ENCODE measurements at places on chromosomes 7 and 10.

DNA sequence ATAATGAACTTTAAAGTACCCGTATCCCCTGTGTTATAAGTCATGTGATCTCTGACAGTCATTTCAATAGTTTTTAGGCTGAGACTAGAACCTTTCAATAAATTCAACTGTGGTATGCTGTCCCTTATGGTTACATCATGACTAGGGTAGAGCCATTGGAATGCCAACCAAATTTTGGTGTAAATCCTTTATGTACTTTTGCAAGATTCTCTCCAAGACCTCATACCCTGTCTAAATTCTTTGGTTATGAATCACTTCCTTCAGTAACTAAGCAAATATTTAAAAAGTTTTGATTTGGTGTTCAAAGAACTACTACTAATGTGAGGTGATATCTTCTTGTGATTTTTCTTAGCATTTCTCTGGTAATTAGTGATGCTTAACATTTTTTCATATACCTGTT, 20.8 kb upstream of the OR6B1 start:
- DNase-seq = no peak

DNA sequence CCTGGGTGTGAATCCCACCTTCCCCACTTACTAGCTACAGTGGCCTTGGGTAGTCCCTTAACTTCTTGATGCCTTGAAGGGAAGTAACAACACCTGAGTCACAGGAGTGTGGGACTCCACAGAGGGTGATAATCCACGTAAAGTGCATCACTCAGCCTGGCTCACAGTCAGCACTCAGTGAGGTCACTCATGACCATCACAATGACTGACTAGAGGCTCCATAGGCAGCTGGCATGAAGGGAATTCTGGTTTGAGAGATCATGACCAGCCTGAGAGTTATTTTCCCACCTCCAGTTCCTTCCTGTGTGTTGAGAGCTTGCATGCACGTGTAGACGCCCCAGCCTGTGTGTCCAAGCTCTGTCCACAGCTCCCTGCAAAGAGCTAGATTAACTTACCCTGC, 34.8 kb downstream of the NEUROG3 start:
- no peak for DNase-seq

DNA sequence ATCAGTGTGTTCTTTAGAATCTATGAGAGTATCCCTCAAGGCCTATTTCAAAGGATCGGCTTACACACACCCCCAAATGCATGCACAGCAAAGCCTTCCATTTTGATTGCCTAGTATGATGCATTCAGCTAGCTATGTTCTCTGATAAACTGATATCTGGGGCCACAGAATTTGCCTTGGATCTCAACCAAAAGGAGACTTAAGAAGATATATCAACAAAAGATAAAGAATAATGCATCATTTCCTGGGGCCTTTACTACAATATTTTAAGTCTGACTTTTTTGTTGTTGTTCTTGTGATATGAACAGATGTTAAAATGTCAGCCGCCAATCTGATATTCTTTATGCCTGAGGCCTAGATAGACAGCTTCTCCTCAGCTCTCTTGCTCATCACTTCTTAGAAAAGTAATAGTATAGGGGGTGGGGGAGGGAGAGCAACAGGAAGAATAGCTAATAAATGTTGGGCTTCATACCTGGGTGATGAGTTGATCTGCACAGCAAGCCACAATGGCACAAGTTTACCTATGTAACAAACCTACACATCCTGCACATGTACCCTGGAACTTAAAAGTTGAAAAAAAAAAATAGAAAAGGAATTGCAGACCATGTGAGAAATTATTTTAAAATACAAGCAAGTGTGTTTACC, 792.9 kb upstream of the GHITM start:
- no peak for DNase-seq

DNA sequence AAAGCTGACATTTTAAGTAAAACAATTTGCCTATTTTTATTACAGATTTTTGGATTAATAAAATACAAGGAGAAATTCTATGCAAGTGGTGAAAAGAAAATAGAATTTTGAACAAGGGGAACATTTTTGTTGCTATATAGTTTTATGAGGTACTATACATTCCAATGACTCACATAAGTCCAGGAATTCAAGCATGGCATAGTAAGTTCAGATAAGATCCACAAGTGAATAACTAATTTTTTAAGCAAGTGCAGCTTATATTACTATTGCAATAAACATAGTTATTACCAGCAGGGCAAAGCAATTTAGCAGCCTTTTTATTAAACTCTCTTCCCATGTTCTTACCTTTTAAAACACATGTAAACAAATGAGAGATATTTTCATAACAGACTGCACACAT, 1123.5 kb upstream of the LRRN3 start:
- DNase-seq = no peak

- DNase-seq = no peak
Observed at GRCh38 chr10:71262027-71262426, 49.7 kb downstream of the UNC5B start.

- peak; percentile 71 for DNase-seq
Observed at GRCh38 chr10:119416855-119417254, 125.7 kb downstream of the RGS10 start.

- DNase-seq = no peak
Observed at GRCh38 chr10:45160271-45160670, 155.1 kb downstream of the OR13A1 start.

- DNase-seq = no peak
Observed at GRCh38 chr10:12221323-12222298, 25.6 kb downstream of the CDC123 start.

DNA sequence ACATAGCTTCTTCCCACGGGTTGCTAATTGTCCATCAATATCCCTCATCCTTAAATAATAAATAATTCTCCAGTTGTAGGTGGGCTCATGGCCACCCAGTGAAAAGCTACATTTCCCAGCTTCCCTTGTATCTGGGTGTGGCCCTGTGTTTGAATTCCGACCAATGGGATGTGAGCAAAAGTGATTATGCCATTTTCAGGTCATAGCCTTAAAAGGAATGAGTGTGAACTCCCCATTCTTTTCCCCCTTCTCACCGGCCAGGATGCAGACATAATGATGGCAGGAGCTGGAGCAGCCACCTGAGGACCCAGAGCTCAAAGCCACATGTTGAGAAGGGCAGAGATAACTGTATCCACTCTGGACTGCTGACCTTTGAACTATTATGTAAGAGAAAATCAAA, 30.3 kb upstream of the CALU start:
- no peak for DNase-seq

- no peak for DNase-seq
Observed at GRCh38 chr10:35565602-35566081, 39.5 kb upstream of the GJD4 start.

- no peak for DNase-seq
Observed at GRCh38 chr7:142832417-142832816, 22.5 kb upstream of the EPHB6 start.

DNA sequence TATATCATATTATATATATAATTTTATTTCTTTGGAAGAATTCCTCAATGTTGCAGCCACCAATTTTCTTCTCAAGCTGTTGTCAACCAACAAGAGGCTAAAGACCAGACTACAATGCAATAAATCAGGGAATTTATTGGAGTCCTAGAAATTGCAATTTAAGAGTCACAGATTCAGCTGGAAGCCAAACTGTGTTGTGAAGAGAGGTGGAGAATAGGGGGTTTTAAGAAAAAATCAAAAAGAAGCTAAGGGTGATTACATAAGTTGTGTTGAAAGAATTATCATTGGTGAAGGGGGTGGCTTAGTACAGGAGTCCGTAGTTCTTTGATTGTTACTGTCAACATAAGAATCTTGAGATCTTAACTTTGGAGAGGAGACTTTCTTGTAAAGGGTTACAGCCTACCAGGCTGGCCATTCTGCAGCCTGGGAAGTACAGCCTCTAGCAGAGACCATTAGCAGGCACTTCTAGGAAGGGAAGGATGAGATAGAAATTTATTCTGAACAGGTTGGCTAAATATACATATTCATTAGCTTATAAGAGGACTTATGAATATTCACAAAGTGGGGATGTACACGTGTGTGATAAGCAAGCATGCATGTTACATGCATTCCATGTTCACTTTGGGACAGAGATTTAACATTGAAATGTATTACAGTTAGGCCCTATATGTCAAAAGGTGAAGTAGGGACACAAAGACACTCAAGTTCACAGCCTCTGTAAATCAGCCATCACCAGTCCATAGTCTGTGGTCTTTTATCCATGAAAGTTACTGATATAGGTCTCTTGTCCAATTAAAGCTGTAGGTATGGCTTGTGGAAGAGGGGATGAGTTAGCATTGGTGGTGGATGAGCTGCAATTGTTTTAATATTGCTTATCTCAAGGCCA, 8.3 kb upstream of the TMEM168 start:
- no peak for DNase-seq

- DNase-seq = no peak
Observed at GRCh38 chr10:20809631-20810030, 87.5 kb downstream of the NEBL start.

DNA sequence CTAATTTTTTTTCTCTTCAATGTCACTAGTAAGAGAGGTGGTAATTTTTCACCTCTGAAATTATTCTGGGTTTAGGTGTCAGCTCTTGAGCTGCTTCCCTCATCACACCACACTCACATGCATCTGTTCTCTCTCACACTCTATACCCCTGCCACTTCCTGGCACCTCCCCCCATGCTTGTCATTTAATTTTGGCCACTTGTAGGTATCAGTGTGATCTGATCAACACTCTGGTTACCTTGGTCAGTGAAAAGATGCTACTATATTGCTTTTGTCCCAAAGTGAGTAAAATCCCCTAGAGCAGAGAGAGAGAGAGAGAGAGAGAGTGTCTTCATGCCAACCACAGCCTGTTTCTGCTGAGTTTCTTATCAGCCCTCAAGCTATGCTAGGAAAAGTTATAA, 42.5 kb downstream of the STK17A start:
- DNase-seq = peak; percentile 85

GRCh38 chr10:21172930-21173801, 276.1 kb upstream of the NEBL start:
- no peak for DNase-seq

DNA sequence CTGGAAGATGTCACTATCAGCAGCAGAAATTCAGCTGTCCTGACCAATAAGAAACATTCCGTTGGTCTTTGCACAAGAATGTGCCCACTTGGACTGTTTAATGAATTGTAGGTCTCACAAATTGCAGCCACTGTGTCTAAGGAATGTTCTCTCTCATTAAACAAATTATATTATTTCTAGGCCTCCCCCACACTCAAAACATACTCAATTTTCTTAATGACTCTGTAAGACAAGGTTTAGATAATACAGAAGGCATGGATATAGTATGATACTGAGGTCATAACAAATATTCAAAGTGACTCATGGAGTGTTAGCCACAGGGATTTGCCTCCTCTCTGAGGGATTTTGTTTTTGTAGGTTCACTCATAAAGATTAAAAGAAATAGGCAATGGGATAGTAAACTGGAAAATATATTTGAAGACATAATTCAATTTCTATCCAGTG, 197.5 kb downstream of the PTN start:
- no peak for DNase-seq

- DNase-seq = no peak
Observed at GRCh38 chr7:80499350-80499953, 12.4 kb downstream of the GNAT3 start.

DNA sequence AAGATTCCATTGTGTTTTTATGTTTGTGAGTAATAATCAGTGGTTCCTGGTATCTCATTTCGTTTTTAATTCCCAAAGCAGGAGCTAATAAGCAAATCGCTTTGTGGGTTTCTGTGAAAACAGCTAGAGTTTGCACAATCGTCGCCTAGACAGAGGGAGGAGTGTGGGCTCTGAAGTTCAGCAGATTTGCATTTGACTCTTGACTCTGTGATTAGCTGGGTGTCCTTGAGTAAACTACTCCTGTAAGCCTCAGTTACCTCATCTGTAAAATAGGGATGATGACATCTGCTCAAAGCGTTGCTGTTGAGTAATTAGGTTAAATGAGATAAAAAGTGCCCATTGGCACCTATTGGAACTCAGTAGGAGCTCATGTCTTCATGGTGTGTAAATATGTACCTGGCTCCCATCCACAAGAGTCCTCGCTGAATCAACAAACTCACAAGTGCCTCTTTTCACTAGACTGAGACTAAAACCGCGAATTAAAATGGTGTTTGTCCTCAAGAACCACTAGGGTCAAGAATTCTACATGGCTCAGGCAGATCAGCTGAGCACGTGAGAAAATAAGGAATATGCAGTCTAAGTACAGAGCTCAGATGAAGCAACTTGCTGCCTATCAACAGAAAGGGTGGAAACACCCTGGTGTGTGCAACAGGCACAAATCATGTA, 385.8 kb upstream of the C7orf33 start:
- DNase-seq = no peak

GRCh38 chr10:131496351-131497052, 185.0 kb upstream of the TCERG1L start:
- DNase-seq = no peak

DNA sequence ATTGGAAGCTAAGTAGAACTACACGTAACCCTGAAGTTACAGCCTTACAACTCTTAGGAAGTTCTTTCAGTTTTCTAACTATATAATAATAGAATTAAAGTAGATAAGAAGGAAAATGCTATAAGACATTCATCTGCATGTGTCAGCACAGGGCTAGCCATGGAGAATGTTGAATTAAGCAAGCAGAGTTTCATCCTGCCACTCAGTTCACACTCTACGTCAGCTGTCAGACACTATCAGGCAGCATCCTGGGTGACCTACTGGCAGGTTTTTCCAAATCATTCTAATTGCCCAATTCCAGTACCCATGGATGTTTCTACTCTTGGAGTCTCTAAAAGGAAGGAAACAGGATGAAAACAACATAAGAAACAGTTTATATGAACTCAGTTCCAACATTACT, 45.0 kb upstream of the LRRTM3 start:
- no peak for DNase-seq

GRCh38 chr10:118373786-118374185, 31.7 kb upstream of the FAM204A start:
- DNase-seq = no peak

GRCh38 chr10:48568131-48568530, 36.7 kb downstream of the ARHGAP22 start:
- no peak for DNase-seq

GRCh38 chr10:130190055-130190736, 54.0 kb downstream of the GLRX3 start:
- peak; percentile 88 for DNase-seq

- no peak for DNase-seq
Observed at GRCh38 chr7:156152390-156152789, 340.1 kb upstream of the SHH start.

DNA sequence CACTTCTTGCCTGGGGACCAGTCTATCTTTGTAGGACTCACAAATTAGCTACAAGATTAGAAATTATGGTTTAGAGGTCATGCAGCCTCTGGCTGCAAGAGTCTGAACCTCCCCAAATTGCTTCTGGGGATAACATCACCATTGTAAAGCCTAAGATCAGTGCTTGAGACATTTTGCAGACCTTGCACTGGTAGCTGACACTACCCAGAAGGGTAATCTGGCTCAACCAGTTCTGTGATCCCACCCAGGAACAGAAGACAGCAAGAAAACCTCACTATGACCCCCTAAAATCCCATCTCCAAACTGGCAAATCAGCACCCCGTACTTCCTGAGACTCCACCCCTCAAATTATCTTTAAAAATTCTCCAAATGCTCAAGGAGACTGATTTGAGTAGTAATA, 58.2 kb upstream of the CDK13 start:
- DNase-seq = no peak
